A549 treated with ZK216348 at 1 μM for 4 hours (cell line): ENCODE measurements at places on chromosomes 16 and 17. TPM values are rescaled to one million over a fixed set of nuclear protein-coding genes. Genes with fewer than 3 reads are reported as not detected.

PIK3R6 gene
- total RNA-seq = 0.07 TPM in 1 of 5 replicates, not detected in the others

RAP1GAP2 gene
- 17.8 to 30.4 TPM (median 25.4 TPM) in 5 replicates for total RNA-seq

TBC1D3E gene
- total RNA-seq = not detected in 5 replicates

KRT27 gene
- not detected in 5 replicates for total RNA-seq
